Cortex of kidney (tissue), 1 donor: ENCODE measurements at places on chromosomes 3 and 15.

DNA sequence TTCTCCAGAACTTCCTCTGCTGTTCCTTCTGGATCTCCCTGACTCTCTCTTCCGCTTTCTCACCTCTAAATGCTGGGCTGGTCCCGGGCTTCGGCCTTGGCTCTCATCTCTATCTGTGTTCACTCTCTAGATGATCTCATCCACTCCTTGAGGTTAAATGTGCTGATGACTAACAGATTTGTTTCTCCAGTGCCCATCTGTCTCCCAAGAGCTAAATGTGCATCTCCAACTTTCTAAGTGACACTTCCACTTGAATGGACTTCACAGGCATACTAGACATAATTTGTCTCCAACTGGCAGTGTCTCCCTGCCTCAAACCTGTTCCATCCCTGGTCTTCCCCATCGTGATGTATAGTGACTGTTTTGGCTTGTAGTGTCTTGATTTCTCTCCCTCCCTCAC is 95.3 kb downstream of the ITPR1 start:
- DNase-seq = no peak

GRCh38 chr3:153853163-153853562 is 268.0 kb upstream of the ARHGEF26 start:
- no peak for DNase-seq

- no peak for DNase-seq
Observed at GRCh38 chr3:13324835-13325501, 95.2 kb downstream of the NUP210 start.

DNA sequence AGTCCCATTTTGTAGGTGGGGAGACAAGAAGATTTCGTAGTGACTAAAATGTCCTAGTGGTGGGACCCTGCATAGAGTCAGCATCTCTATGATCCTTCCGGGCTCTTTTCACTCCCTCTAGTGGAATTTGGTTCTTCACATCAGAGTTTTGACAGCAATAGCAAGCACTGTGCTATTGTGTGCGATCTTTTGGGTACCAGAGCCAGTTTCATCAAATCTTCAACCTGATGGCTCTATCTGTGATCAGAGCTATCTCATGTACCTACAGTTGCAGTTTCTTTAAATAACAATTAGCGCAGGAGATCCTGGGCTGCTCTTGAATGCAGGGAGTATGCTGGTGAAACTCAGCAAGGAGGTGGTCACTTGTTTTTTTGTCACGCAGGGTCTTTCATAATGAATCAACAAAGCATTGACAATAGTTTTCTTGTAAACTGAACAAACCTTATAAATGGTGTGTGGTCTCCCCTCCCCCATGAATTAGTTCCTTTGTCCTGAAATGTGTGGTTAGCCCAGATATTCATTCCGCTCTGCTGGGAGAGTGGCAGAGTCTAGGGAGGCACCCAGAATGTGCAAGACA is 257.2 kb upstream of the SOX2 start:
- DNase-seq = no peak

- DNase-seq = no peak
Observed at GRCh38 chr3:54134713-54135112, 12.4 kb downstream of the CACNA2D3 start.

GRCh38 chr3:106428565-106428994 is 559.8 kb upstream of the CBLB start:
- DNase-seq = no peak

DNA sequence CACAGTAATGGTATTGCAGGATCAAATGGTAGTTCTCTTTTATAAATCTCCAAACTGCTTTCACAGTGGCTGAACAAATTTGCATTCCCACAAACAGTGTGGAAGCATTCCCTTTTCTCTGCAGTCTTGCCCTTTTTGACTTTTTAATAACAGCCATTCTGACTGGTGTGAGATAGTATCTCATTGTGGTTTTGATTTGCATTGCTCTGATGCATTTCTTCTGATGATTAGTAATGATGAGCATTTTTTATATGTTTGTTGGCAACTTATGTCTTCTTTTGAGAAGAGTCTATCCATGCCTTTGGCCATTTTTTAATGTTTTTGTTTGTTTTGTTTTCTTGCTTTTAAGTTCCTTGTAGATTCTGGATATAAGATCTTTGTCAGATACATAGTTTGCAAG is 316.1 kb upstream of the TMCO5A start:
- DNase-seq = no peak

GRCh38 chr3:43953814-43954692 is 263.3 kb downstream of the ABHD5 start:
- no peak for DNase-seq

DNA sequence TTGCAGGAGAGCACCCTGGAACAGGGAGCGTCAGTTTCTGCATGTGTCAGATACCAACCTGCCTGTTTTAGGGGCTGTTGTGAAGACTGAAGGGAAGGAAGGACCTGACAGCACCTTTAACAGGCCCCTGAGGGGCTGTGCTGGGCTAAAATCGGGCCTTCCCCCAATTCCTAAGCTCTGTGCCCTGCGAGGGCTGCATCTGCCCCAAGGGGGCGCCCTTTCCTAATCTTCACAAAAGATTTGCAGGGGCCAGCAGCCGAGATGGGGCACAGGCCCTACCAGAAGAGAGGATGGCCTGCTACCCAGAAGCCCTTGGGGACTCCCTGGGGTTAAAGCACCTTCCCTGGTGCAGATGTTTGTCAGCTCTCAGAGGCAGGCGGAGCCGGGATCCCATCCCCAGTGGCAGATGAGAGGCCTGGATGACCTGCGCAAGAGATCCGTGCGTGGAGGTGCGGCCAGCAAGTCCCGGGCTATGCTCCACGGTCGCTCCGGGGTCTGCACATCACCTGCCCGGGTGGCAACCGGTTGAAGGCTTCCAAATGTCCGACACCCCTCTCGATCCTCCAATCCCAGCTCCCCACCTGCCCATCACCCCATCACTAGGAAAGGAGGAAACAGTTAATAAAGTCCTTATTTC is 53.6 kb downstream of the RHCG start:
- DNase-seq = no peak

DNA sequence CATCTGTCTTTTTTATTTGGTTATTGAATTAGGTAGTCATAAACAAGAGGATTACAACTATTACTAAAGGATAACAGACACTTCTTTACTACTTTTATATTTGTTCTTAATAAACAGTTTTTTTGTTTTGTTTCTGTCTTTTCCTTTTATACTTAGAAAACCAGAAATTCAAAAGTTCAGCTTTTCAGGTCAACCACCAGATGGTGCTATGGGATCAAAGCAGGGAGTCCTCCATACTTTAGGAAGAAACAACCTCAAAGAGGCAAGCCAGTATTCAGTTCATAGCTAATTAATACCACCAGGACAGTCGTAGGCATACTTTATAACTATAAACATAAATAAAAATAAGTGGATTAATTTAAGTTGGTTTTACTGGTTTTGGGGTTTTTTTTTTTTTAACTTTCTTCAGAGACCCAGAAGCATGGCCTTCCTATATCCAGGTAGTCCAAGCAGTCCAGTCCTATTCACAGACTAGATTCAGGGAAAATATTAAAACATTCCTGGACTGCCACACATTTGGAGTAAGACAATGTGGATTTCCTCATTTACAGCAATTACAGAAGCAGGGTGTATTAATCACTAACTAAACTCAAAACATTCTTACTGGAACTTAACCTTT is 16.0 kb upstream of the EID1 start:
- no peak for DNase-seq

DNA sequence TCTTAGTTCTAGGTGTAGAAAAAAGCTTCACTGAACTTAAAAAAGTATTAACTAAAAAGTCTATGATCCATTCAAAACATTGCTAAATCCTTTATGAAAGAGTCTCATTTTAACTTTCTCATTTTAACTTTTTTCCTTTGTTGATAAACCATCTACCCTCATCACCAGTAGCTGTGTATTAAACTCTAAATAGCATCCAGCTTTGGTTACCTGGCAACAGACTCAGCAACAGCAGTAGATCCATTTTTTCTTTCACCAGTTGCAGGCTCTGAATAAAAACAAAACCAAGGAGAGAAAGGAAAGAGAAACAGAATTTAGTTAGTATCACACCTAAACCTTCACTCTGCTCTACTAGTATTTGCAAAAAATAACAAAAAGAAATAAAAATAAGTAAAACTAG is 51.6 kb downstream of the TP53BP1 start:
- no peak for DNase-seq

DNA sequence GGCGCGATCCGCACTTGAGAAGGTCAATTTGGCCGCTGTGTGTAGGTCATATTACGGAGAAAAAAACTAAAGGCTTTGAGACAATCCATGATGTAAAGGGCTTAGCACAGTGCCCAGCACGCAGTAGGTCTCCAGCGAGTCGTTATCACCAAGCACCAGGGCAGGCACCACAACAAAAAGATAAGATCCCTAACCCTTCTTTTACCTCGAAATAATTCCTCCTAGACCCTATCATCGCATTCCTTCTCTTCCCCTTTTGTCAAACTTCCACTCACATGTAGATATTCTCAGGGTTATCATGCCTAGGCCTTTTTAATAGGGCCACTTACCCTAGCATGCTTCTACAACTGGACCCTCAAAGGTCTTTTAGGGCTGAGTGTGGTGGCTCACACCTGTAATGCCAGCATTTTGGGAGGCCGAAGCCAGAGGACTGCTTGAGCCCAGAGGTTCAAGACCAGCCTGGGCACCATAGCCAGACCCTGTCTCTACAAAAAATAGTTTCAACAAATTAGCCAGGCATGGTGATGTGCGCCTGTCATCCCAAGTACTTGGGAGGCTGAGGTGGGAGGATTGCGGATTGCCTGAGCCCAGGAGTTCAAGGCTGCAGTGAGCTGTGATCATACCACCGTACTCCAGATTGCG is 13.5 kb downstream of the ZNF774 start:
- DNase-seq = no peak

- DNase-seq = no peak
Observed at GRCh38 chr15:71202712-71203111, 87.4 kb downstream of the THSD4 start.

DNA sequence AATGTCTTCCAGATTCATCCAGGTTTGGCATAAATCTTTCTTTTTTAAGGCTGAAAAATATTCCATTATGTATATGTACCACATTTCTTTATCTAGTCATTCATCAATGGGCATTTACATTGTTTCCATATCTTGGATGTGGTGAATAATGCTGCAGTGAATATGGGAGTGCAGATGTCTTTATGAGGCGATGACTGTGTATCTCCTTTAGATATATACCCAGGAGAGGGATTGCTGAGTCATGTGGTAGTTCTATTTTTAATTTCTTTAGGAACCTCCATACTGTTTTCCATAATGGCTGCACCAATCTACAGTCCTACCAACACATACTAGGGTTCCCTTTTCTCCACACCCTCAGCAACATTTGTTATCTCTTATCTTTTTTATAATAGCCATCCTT is 96.3 kb downstream of the LRRC28 start:
- no peak for DNase-seq

- DNase-seq = no peak
Observed at GRCh38 chr3:15102836-15103235, 3.9 kb upstream of the RBSN start.

- no peak for DNase-seq
Observed at GRCh38 chr15:31357148-31357547, 30.5 kb downstream of the KLF13 start.

DNA sequence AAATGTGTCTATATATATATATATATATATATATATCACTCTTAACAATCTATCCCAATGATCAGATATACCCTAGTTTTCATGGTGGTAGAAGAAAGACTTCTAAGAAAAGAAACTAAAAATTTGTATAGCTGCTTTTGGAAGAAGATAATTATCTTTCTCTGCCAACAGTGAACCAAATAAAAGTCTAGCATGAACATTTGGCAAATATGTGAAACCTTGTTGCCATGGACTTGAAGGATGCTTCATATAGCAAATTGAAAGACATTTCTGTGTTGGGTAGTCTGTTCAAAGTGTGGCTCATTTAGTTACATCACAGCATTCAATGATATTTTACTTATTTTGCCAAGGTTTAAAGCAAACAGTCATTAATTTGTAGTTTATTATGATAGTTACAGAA is 219.9 kb upstream of the NECTIN3 start:
- DNase-seq = no peak
